ENCODE measurements at places on chromosomes 16 and 17.
A peak's percentile ranks its signal among the peaks of the same experiment; 100 is the strongest.

DNA sequence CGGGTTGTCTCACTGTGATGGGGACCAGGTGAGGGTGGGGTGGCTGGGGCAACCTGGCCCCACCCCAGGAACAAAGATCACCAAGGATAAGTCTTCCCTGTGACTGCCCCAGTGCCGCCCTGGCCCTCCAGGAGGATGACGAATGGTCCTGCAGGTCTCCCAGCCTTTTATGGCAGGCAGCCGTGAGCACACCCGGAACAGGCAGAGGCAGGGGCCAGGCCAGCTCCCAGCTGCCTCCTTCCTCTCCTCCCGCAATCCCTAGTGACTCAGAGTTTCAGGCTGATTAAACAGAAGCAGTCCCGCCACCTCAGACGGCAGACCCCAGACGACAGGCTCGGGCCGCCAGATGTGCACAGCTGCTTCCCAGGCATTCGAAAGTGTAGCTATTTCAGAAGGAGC is 13.3 kb downstream of the JUP start:
- DNase-seq, result no peak

GRCh38 chr17:79677646-79678045 is 53.1 kb upstream of the ENPP7 start:
- no peak for DNase-seq

- no peak for DNase-seq
Measured at GRCh38 chr16:90081606-90081970, 4.5 kb upstream of the PRDM7 start.

DNA sequence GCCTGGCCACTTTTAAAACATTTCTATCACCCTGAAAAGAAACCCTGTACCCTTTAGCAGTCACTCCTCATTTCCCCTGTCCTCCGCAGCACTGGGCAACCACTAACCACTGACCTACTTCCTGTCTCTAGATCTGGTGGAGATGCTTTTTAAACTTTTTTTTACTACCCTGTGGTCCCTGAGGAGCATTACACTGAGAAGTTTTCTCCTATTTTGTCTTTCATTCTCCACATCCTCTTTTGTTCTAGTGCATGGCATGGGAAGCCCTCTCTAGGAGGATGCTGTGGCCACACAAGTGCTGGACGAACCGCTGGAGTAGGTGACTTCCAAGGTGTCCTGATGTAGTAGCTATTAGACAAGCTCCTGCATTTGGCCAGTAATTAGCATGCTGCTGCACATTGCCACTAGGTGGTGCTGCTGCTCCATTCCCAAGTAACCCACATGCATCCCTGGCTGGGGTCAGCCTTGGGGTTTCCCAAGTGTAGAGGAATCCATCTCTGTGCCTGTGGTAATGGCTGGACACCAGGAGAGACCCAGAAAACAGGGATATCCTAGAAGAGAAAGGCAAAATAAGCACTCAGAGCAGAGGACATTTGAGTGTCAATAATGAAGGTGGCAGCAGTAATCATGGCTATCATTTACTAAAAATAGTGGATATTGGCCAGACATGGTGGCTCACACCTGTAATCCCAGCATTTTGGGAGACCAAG is 143.8 kb upstream of the CRHR1 start:
- DNase-seq, result peak; percentile 40

- no peak for DNase-seq
Measured at GRCh38 chr16:2079311-2079800, 31.6 kb downstream of the TSC2 start.

GRCh38 chr17:37726891-37727675 is 17.8 kb downstream of the HNF1B start:
- no peak for DNase-seq

DNA sequence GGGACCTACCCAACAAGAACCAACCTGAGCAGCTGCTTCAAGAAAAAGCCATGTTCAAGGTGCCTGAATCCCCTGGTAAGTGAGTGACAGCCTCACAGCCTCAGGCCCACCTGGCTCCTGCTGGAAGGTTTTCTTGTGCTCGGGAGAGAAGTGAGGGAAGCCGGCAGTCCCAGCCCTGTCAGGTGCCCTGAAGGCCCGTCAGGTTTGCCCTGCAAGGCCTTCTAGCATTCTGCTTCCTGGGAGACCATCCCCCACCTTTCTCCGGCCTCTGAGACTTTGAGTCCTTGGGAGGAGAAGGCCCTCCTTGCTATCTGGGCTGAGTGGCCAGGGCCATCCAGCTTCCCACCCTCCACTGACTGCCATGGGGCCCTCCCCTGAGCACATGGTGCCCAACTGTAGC is 166.7 kb upstream of the ZNF267 start:
- no peak for DNase-seq

DNA sequence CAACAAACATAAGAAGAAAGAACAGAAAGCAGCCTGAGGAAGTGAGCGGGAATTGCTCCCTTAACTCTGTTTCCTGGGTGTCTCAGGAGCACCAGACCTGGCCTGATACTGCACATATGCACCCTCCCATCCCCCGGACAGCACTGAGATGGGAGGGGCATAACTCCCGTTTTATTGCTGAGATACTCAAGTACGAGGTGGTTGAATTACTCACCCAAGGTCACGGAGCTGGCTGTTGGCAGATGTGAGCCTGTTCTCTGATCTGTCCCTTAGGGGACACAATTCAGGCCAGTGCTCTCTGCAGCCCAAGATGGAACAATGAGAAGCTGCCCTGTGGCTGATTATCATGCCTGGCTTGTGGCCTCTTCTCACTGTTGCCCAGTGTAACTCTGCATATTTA is 9.1 kb upstream of the MED9 start:
- no peak for DNase-seq

GRCh38 chr16:8935989-8936388 is 27.7 kb downstream of the USP7 start:
- DNase-seq, result no peak

DNA sequence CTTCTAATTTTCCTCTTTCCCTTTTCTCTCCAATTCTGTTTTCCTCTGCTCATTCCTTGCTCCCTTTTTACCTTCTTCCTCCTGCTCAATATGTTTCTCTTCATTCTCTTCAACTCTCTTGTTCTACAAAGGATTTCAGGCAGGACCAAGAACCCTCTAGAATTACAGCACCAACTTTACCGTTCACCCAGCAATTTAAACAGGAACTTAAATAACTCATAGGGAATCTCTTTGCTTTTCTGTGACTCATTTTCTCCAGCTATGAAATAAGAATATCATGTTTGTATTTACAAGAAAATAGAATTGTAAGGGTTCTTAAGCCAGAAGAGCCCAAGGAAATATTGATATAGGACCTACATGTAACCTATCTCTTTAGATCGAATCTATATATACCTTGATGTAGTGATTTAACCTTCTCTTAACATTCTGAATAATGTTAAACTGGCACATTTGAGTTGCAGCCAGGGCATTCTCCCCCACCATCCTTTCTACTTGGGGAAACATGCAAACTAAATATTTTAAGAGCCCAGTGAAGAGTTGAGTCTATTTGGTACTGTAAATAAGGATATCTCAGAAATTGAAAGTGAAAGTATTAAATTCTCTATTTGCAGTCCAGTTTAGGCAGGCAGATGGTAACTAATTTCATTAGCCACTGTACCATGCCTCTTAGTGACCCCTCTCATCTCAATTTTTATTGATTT is 137.0 kb downstream of the ANKFN1 start:
- no peak for DNase-seq

- no peak for DNase-seq
Measured at GRCh38 chr16:80002261-80002660, 401.7 kb upstream of the MAF start.

GRCh38 chr17:3988297-3989040 is 24.2 kb upstream of the ATP2A3 start:
- no peak for DNase-seq

GRCh38 chr16:2447920-2448583 is 11.9 kb upstream of the TEDC2 start:
- DNase-seq, result no peak

DNA sequence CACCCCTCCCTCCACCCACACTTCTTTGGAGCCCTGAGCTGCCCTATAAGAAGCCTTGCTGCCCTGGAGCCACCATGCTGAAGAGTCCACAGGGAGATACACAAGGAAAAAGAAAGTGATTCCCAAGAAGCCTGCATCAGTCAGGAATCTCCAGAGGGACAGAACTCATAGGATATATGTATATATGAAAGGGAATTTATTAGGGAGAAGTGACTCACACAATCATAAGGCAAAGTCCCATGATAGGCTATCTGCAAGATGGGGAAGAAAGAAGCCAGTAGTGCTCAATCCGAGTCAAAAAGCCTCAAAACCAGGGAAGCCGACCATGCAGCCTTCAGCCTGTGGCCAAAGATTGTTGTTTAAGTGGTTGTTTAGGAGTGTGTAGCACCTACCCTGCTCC is 87.9 kb downstream of the TMEM114 start:
- DNase-seq, result no peak

- DNase-seq, result no peak
Measured at GRCh38 chr16:81938326-81939163, 72.7 kb downstream of the SDR42E1 start.

DNA sequence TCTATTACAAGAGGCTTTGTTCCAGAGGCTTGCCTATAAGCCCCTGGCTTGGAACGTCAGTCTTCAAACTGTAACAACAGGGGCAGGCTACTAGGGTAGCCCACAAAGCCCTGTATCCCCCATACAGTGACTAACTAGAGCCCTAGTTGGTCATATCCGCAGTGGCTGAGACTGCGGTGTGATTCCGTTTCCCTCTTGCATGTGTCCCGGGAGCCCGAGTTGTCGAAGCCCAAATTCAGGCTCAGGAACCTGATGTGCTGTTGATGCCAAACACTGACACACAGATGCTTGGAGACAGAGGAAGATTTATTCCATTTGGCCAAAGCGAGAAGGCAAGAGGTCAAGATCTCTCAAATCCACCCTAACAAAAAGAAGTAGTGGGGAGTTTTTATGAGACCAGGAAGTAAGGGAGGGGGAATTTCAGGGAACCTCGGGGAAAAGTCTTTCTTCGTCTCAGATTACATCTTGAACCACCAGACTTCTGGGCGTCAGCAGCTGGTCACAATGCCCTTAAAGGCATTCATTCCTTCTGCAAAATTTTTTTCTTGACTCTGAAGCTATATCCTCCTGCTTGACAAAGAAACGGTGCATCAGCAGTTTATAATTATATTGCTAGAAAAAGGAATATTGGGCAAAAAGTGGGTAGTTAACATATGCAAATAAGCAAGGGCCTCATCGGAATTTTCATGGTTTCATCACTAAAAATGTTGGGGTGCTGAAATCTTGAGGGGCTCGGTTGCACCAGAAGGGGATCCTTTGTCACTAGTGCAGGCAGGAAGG is 879 bp downstream of the SLFN5 start:
- DNase-seq, result peak; percentile 57

DNA sequence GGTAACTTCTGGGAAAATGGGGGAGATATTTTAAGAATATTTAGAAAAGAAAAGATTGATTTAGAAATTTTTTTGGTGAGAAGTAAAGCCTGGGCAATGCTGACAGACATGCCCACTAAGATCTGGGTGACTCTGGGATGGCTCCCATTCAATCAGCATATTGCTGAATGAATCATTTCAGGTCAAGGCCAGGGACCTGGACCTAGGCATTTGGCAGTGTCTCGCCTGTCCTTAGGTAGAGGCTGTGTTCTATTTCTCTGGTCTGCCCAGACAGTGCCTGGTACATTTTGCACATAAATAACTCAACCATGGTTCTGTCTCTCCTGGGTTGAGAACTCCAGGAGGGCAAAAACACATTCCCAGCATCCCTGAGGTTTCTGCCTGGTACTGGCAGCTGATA is 39.9 kb downstream of the SMPD3 start:
- DNase-seq, result no peak

- DNase-seq, result no peak
Measured at GRCh38 chr17:69898601-69899000, 176.4 kb upstream of the KCNJ16 start.

- DNase-seq, result no peak
Measured at GRCh38 chr17:68497885-68498319, 14.3 kb upstream of the PRKAR1A start.

DNA sequence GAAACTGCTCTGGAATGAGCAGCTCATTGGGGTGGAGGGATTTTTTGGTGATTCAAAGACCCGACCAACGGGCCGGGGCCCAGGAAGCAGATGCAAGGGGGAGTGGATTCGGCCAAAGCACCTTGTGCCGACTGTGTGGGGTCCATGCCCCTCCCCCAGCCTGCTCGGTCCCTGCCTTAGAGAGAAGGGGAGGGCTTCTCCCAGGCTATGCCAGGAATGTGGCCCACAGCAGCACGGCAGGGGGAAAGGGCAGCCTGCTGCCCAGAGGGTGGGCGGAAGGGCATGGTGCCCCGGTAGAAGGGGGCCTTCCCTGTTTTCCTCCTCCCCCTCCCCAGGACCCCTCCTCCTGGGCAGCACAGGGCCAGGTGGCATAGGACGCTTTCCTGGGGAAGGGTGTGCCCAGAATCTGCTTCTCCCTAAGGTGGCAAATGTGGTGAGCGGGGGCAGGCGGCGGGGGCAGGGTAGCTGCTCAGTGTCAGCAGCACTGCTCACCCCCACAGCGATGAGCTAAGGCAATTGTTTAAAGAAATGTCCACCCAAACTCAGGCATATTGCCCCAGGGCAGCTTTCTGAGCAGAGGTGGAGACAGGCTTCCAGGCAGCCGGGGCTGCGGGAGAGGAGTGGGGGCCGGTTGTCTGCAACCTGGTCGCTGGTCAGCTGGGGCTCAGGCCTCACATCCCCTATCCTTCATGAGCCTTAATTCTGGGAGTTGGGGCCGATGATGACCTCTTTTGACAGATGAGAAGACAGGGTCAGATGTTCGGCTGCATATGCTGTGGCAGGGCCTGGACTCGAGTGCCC is 33.9 kb upstream of the MLKL start:
- no peak for DNase-seq

DNA sequence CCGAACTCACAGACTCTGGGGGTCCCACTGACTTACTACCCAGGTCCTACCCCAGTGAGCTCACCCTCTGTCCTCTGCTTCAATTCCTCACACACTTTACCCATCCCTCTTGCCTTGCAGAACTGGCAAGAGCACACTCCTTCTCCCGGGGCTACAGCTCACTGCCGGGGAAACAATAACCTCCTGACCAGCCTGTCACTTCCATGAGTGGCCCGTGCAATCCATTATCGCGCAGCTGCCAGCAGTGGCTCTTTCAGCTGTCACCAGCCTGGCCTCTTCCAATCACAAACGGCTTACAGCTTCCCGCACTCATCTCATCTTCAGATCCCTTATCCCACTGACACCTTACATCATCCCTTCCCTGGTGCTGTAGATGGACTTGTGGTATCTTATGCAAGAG is 79.5 kb downstream of the CPPED1 start:
- DNase-seq, result no peak

GRCh38 chr17:11948789-11949188 is 48.5 kb downstream of the ZNF18 start:
- no peak for DNase-seq

DNA sequence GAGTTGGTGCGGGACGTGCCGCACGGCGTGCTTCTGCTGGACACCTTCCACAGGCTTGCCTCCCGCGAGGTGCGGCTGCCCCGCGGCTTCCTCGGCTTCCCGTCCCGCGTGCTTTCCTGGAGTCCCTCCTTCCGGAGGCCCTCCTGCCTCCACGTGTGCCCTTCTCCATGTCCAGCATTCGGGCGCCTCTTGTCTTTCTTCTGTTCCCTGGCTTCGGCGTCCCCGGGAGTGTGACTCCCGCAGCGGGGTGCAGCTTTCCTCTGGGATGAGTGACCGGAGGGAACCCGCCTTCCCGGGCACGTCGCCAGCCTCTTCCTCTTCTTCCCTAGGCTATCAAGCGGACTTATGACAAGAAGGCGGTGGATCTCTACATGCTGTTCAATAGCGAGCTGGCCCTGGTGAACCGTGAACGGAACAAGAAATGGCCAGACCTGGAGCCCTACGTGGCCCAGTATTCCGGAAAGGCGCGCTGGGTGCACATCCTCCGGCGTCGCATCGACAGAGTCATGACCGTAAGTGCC is 23.0 kb downstream of the DNAH2 start:
- DNase-seq, result no peak

Measured in stimulated activated CD8-positive, alpha-beta memory T cell treated with anti-CD3 and anti-CD28 coated beads, Interleukin-7, amount 100 ng/mL, for 48 hours (primary cell).